CMK (cell line): ENCODE measurements at places on chromosomes 4 and X.

DNA sequence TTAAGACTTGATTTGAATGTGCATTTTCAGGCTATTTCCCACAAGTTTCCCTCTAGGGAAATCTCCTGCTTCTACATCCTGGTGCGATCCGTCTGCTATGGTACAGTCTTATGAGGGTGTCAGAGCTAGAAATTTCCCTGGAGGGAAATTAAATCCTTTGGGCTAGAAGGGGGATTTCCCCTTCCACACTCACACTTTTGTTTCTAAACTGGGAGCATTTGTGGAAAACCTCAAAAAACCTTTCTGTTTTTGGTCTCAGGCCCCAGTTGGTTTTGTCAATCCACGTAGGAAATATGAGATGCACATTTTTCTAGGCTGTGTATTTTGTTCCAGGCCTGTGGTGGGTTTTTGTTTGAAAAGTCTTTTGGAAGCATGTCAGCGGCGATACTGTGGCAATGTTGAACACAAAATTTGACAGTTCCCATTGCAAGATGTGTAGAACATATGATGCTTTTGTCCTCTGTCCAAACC lies 17.8 kb downstream of the HMGB3 start:
- no peak for DNase-seq

DNA sequence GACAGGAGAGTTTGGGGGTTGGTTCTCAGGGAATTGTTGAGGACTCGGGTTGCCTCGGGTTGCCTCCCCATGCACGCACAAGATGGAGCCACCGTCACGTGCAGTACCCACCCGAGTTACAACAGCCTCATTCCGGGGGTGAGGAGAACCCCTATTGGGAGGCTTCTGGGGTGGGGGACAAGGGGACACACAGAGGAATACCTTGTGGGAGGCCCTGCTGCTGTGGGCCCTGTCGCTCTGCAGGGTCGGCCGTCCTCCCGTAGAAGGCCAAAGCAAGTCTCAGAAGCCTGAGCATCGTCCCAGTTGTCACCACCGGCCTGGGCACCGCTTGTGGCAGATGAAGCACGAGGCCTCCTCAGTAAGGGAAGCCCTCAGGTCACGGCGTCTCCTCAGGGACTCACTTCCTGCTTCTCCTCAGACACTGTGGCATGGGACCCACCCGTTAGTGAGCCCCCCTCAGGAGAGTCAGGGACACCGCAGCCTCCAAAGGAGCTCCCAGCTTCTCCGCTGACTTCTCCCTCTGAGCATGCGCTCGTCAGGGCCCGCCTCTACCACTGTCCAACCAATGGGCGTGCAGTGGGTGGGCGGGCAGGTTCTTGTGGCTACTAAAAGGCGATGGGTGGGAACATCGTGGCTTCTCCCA lies at the start of gene CT55:
TSS of gene CT55 (minus strand) at position 522 of the 643 bp plus-strand sequence. CDS start at position 295, 227 bp downstream.
- no peak for DNase-seq

- DNase-seq = no peak
These were observed 132.9 kb downstream of the RAP1GDS1 start for GRCh38 chr4:98394134-98394533.

DNA sequence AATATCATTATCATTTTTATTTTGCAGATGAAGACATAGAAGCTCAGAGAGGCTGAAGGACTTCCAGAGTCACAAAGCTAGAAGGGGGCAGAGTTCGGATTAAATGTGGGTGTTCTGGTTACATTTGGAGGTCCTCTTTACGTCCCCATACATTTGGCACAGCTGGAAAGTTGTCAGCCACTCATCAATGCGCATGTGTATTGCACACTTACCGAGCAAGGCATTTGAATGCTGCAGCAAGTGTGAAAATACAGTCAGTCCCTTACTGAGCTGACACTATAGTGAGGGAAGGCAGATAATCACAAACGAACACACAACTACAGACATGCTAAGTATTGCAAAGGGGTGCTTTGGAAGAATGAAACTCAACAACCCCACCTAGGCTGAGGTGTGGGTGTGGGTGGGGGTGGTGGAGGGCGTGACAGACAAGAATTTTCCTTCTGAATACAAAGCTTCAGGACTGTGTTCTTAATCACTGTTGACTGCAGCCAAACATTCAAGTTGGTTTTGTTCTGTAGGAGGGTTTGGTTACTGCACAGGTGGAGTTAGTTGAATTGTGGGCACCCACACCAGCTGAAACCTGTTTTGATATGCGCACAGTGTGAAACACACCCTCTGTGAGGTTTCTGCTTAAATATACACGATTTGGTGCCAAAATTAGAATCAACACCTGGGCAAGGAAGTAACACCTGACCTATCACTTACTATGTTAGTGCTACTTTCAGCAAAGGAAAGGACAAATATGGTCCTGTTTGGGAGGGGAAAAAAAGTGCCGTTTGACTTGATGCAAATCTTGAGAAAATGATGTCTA lies 72.4 kb downstream of the COQ2 start:
- no peak for DNase-seq

GRCh38 chrX:66410806-66411205 lies 228.1 kb downstream of the EDA2R start:
- no peak for DNase-seq

DNA sequence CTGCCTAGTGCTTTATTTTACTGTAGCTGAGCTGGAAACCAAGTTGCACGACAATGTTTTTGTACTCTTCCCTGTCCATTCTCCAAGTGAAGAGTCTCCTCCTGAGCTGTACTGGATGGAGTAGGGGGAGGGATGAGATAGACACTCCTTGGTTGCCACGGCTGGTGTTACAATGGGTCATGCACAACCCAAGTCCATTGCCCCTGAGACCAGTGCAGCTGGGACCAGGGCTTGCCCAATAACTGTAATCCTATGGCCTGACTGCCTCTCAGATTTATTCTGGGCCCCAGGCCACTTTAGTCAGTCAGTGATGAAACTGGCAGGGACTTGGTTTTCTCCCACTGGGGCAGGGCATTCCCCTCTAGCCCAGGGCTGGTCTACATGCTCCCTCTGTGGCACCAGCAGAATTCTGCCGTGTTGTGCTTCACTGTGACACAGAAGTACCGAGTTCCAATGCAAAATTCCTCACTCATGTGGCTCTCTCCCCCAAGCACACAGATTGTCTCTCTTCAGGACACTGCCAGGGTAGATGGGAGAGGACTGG lies 203.3 kb upstream of the PCDH18 start:
- DNase-seq = no peak

DNA sequence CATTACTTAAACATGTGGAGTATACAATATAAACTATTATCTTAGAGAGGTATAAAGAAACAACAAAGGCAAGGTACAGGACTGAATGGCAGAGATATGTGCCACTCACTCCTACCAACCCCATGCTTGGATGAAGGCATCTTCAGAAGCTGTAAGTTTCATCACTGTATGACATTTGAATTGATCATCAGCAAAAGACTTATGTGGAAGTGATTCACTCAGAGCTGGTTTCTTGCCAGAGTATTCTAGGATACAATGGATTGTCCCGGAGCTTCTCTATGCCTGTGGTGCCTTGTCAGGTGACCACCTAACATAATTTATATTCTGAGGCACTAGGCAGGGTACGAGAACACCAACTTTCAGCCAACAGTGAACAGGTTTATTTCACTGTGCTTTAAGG lies 392.2 kb downstream of the PPP1R2C start:
- no peak for DNase-seq

DNA sequence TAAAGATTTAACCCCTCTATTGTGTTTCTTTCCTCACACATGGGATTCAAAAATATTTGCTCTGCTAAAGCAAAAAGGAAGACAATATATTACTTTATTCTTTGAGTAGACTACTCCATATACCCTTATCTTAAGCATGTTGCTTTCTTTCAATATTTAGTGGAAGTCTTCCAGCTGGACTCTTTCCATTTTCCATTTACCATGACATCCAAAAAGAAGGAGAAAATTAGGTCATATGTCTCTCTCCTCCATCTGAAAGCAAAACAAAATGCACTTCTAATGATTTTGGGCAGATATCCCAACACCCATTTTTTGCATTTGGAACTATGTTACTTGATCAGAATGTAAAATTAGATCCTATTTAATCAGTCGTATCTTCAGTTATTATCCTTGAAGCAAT lies 1336.5 kb downstream of the PCDH19 start:
- no peak for DNase-seq

GRCh38 chrX:110403441-110404238 lies 45.0 kb downstream of the RTL9 start:
- DNase-seq = no peak

DNA sequence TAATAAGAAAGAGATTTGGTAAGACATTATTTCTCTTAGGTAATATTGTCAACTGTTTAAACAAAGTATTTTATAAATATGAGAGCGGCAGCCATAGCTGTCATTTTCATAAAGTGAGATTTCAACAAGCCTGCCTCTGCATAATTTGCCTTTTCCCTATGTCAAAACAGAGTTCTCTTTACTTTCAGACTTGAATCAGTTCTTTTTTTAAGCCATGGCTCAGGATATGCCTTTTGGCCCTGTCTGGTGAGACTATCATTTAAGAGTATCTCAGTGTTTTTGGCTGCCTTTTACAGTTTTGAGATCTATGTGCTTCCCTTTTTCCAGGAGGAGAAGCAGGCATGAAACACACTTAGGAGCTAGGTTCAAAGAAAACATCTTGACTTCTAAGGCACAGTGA lies 7.5 kb upstream of the GUCY1A1 start:
- no peak for DNase-seq

GRCh38 chrX:68982476-68982875 lies 153.7 kb downstream of the EFNB1 start:
- DNase-seq = no peak

DNA sequence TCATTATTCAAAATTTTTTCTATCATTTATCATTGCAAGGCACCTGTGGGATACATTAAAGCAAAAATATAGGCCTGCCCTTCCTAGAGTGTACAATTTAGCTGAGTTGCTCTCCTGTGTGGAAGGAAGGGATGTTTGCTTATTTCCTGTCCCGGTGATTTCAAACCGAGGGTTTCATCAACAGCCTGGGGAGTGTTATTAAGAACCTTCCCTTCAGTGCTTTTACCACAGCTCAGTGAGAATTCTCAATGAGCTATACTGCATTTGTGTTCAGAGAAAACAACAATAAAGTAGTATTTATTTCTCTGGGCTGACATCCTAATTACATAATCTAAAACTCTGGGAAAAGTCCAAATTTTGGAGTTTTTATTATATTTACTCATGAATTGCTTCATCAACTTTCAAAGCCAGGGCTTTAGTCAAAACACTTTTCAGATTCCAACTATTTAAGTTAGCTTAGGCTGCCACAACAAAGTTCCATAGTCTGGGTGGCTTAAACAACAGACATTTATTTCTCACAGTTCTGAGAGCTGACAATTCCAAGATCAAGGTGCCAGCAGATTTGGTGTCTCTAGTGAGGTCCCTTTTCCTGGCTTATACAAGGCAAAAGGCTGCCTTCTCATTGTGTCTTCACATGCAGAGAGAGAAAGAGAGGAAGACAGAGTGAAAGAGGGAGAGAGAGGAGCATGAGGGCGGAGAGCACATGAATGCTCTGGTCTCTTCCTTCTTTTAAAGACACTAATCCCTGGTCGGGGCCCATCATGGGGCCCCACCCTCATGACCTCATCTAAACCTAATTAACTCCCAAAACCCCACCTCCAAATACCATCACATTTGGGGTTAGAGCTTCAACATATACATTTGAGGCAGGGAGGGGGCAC lies 62.6 kb downstream of the MMRN1 start:
- DNase-seq = no peak
